DMS153 (cell line): ENCODE measurements at places on chromosomes 1 and 21.

DNA sequence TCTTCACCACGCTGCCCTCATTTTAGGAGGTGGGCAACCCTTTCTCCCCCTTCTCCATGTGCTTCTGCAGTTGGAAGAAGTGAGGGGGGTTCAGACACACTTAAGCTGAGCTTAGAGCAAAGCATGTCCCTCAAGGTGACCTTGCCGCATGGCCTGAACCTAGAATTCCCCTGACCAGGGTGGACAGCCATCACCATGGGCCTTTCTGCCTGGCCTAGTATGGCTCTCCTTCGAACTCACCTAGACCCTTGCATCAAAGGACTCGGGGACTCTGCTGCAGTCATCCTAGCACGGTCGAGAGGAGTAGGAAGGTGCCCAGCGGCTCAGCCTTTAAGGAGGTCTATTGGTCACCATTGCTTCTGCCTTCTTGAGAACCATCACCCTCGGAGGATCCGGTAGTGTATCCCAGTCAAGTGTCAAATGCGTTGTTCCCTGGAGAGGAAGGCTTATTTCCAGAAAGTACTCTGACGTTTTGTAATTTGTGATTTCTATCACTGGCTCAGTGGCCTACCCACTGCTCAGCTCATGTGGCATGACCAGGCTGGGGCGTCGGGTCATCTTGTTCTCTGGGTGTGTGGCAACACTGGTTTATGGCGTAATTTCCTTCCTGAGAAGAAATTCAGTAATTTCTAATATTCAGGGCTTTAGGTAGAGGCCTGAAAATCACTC, at the start of gene KCNE1:
Gene KCNE1 (minus strand): TSS at position 424 of the 669 bp plus-strand sequence. CDS start 62,576 bp downstream, outside the sequence.
- no peak for DNase-seq

DNA sequence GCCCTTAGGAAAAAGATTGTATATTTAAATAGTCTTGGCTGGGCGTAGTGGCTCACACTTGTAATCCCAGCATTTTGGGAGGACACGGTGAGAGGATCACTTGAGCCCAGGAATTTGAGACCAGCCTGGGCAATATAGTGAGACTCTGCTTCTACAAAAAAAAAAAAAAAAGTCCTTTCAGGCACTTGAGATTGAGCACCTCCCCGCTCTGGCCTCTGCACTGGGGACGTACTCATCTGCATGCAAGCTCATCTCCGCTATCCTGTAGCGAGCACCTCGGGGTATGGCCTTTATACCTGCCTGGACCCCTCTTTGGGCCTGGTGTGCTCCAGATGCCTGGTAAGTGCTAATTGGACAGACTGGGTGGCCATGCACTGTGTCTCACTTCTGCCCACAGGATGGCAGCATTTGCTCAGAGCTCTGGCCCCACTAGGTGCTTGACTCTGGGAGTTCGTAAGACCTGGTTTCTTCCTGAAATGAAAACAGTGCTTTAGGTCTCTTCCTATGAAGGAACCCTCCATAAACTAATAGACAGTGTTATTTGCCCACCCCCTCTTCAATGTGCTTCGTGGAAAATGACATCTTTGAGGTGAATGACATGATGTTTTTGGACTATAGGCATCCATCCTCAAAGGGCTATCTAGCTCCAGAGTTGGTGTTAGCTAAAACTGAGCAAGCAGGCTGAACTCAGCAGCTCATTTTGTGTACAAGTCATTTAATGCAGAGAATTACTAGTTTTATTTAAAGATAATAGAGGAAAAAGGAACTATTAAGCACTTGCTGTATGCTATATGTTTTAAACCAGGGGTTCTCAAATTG, 61.7 kb upstream of the ADAR start:
- peak; percentile 90 for DNase-seq

- no peak for DNase-seq
Measured at GRCh38 chr1:24827379-24828135, 82.3 kb downstream of the CLIC4 start.

DNA sequence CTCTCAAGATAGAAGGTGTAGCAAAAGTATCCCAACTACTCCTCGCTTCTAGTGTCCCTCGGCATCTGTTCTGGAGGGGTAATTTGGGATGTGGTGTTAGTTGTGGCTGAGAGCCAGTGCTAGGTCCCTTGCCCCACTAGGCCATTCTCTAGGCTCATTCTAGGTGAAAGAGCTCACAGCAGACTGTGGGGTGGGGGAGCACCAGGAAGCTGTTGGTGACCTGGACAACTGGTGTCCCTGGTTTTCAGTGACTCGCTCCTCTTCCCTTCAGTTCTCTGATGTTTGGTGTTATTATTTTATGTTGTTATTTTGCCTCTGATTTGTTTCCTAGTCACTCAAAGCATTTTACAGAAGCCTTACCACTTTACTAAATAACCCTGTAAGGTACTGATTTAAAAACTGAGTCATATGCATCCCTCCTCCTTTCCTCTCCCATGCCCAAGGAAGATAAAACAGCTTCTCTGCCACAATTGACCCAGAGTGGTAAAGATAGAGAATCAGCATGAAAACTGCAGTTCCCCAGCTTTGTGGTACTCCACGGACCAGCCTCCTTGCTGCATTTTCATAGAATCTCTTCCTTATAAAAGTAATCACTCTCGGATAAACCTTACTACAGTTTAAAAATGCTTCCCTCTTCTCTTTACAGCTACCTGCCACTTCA, 14.1 kb downstream of the DYRK3 start:
- no peak for DNase-seq

DNA sequence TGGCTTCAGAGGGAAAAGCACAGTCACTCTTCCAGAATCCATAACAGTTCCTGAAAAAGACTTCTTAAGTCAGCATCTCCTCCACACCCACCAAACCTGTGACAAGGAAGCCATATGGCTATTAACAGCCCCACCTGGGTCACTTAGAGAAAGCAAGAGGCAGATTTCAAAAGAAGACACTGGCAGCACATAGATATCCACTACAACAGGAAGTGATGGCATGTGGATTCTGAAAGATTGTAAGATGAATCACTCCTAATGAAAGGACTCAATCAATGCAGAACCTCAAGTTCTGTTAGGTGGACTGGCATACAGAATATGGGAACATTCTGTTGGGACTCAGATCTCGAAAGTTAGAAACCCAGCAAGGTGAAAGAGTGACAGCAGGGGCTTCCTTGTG, 365.9 kb downstream of the TGFB2 start:
- DNase-seq = no peak

DNA sequence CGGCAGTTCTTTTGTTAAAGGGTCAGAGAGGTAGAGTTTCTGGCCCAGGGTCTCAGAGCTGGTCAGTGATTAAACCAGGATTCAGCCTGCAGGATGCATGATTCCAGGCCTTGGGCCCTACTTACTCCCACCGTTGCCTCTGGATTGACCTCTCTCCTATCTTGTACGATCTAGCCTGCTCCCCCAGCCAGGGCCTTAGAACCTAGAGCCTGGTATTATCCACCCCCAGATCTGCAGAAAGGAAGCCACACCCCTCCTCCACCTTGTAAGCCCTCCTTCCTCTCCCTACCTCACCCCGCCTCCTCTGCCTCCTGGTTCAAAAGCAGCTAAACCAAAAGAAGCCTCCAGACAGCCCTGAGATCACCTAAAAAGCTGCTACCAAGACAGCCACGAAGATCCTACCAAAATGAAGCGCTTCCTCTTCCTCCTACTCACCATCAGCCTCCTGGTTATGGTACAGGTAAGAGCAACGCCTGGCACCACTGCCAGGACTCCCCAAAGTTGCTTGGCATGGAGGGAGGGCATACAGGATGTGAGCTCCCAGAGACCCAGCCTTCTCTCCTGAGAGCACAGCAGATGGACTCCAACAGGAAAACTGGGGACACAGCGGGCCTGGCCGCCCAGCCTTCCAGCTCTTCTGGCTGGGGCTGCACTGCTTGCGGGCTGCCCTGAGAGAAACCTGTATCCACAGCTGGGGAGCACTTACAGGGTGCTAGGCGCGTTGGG, at the start of gene CD52:
Gene CD52 (plus strand): TSS at position 347 of the 726 bp plus-strand sequence. CDS start 60 bp downstream, at position 407.
- no peak for DNase-seq

GRCh38 chr1:197464044-197464443, 196.0 kb downstream of the CRB1 start:
- DNase-seq = peak; percentile 52

DNA sequence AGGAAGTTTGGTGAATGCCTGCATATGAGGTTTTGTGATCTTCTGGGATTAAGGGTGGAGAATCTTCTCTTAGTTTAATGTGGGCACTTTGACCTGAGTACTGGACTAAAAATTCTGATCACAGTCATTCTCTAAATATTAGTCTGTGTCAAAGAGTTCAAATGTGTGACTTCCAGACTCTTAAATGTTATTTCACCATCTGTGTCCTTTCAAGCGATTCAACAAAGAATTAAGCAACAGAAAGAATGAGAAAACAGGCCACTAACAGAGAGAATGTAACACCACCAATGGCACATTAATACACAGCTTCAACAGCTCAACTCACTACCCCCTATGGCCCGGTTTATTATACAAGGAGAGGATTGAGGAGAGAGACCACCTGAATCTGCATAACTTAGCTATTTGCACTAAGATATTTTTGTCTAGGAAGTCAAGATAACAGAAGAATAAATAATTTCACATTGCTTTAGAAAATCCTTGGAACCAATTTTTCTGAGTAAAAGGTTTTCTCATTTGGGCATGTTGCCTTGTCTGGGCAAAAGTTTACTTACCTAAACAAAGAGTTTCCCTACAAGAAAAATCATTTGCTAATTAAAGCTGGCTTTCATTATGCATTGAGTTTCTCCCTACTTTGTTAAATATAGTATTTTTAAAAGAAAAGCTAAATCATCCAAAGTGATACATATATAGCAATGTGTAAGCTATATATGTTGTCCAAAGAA, 1313.7 kb downstream of the NCAM2 start:
- no peak for DNase-seq

DNA sequence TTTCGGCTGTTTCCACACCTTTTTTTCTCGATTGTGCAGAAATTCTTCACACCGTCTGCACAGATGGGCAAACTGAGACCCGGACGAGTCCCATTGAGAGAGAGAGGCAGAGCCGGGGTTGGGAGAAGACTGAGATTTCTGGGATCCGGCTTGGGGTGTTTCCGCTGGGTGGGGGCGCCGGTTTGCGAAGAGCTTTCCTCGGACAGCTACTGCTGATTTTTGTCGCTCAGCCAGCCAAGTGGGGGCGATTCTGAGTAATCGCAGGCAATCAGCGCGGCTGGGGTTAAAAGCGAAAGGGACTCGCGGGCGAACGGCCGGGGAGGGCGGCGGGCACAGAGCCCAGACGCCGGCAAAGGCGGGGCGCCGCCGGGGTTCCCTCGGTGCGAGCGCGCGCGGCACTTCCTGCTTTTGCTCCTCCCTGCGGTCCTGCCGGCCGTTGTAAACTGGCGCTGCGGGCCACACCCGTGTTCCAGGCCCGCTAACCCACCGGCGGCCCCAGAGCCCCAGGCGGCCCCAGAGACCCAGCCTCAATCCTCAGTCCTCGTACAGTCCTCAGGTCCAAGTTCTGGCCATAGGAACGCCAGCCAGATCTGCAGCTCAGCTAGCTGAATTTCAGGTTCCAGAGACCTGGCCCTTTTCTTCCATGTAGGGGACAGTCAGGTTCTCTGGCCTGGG, 32.4 kb upstream of the JUN start:
- peak; percentile 75 for DNase-seq

DNA sequence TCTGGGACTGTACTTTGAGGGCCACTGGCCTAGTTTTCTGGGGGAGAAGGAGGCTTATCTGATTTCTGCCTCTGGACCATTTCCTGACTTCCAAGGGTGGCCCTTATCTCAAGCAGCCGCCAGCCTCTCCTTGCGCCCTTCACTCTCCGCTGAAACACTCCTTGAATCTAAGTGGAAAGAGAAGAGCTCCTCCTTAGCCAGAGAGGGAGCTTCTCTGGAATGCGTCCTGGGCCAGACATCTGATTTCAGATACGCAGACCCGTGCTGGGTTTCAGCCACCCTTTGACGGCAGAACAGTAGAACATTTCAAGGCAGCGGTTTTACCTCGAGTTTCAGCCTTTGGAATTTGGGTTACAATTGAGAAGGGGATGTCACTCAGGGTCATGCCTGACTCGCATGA, 308.0 kb downstream of the CAMTA1 start:
- no peak for DNase-seq

DNA sequence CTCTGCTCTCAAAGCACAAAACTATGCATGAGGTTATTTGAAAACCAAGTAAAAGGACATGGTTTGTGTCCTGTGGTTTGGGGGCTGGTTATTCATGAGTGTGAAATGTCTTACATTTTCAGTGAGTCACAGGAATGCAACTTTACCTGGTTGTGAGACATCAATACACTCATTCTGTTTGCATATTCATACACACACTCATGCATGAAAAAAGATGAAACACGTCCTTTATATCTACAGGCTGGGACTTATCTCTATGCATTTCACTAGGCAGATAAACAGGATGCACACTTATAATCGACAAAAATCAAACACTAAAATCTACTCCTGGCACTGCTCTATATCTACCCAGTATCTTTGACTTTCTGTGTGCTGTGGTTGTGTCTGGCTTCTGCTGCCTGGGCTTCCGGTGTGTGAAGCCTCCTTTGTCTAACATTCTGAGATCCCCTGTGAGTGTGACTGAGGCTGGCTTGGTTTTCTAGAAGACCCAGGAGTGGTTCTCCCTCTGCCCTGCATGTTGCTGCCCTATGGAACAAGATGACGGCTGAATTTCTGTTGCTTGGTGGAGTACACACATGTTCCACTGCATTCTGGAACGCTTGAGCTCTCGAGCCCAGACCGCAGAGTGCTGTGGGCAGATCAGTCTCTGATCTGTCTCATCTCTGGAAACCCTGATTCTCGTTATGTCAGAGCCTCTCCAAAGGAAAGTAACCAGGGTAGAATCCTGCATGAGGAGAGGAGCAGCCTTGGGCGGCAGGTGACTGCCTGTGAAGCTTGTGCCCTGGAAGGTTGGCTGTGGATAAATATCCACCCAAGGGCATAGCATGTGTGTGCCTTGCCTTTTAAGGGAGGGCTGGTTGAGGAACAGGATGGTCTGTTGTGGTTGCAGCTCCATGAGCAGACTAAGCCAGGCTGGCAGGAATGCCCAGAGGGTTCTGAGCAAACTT, 19.7 kb upstream of the FASLG start:
- no peak for DNase-seq

DNA sequence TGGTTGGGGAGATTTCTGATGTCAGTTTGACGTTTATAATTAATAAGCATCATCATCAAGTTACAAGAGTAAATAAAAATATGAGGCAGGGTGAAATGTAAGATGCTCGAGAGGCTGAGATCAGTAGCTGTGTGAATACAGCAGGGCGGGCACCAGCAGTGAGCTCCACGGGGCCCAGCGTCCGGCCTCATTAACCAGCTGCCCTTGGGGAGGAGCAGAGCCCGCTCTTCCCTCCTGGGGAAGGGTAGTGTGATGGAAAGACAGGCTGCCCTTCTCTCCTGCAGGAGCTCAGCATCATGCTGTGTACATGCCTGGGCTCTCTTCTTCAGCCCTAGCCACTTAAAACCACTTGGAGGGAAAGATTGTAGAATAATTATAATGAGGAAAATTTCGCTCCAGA, 23.4 kb downstream of the PDE9A start:
- no peak for DNase-seq

- no peak for DNase-seq
Measured at GRCh38 chr1:232992227-232992626, 41.8 kb downstream of the NTPCR start.

DNA sequence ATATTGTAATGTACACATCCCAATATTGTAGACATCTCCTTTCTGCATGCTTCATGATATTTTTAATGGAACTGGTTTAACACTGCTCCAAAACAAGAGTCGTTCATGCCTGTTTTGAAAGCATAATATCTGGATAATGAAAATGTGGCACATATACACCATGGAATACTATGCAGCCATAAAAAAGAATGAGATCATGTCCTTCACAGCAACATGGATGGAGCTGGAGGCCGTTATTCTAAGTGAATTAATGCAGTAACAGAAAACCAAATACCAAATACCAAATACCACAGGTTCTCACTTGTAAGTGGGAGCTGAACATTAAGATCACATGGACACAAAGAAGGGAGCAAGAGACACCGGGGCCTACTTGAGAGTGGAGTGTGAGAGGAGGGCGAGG, 92.2 kb upstream of the C1orf105 start:
- no peak for DNase-seq

GRCh38 chr1:156140879-156141707, 12.3 kb upstream of the SEMA4A start:
- no peak for DNase-seq
